Cardiac septum (tissue), 1 donor: ENCODE measurements at places on chromosomes 6 and 20. TPM values are rescaled to one million over a fixed set of nuclear protein-coding genes. Genes with fewer than 3 reads are reported as not detected.

The ZC2HC1B gene
- total RNA-seq: not detected

The NOX3 gene
- total RNA-seq: not detected

The PARD6B gene
- total RNA-seq: 3.7 TPM

GRCh38 chr6:11168091-11168635, 56.6 kb upstream of the ERVFRD-1 start:
- no peak for DNase-seq

DNA sequence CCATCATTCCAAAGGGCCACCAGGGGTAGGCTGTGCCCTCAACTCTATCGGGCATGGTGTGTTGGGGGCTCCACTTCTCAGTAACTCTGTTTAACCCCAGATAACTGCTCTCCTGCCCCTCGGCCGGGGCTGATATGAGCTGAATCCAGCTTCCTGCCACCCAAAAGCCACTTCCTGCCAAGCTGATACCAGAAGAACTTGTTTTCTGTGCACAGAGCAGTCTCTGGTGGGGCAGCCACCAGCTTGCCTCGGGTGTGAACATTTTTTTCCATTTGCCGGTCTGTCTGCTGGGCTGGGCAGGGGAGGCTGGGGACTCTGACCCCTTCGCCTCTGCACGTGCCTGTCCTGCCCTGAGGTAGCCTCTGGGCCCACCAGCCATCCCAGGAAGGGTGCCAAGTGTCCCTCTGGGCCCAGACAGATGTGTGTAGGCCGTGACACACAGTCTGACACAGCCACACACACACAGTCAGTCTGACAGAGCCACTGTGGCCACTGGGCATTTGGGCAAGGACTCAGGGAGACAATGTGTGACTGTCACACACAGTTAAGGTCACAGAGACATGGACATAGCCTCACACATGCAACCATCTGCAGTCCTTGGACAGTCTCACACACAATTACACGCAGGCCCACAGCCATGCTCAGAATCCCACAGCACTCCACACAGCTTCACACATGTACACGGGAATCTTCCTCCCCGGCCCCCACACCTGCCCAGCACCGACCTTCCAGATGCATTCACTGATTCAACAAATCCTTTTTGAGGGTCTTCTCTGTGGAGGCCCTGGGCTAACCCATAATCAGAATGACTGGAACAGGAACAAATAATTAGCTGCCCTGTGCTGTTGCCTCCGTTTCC, 45.1 kb downstream of the NOL4L start:
- DNase-seq: no peak

DNA sequence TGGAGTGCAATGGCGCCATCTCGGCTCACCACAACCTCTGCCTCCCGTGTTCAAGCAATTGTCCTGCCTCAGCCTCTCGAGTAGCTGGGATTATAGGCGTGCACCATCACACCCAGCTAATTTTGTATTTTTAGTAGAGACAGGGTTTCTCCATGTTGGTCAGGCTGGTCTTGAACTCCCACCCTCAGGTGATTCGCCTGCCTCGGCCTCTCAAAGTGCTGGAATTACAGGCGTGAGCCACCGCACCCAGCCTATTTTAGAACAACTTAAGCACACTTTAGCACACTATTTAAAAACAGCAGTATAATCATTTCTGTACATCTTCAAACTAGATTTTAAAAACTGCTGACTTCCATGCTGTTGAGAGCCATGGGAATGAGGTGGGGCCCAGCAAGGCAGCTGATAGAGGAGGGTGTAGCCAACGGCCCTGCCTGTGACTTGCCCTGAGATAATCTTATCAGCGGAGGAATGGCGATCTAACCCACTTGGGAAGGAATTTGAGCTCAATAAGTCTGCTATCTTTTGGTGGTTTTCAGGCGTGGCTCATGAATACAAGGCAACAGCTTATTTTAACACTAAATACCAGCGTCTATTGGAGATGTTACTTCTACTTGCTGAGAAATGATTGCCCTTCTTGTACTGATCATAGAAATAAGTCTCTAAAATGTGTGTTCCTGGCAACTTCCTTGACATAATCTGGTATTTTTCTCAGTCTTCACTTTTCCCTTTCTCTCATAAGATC, 12.1 kb downstream of the ZDHHC14 start:
- DNase-seq: no peak

DNA sequence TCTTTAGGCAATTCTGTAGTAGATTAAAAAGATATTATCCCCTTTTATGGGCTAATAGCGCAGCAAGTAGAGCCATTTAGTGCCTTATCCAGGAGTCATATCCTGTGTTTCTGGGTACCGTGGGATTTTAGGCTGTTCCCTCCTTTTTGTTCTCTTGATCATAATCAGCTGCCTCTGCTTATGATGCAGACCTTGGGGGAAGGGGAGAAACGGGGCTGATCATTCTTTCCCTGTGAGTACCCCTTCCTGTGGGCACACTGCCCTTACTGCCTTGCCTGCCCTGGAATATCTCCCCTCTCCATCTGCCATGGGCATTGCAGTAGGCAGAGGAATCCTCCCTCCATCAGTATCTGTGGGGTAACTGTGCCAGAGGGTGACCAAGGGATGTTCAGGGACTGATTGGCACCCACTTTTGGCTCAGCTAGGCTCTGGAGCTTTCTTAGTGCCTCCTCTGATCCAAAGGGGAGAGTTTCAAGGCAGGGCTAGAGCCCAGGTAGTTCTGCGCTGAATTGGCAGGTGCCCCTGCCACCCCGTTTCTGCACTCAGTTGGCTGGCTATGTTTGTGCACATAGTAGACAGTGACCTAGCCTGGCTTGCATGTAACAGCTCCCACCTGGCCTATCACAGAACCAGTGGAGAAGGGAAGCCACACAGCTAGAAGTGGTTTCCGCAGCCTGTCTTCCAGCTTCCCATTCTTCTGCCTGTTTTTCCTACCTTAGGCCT, 103.3 kb downstream of the FIG4 start:
- no peak for DNase-seq

DNA sequence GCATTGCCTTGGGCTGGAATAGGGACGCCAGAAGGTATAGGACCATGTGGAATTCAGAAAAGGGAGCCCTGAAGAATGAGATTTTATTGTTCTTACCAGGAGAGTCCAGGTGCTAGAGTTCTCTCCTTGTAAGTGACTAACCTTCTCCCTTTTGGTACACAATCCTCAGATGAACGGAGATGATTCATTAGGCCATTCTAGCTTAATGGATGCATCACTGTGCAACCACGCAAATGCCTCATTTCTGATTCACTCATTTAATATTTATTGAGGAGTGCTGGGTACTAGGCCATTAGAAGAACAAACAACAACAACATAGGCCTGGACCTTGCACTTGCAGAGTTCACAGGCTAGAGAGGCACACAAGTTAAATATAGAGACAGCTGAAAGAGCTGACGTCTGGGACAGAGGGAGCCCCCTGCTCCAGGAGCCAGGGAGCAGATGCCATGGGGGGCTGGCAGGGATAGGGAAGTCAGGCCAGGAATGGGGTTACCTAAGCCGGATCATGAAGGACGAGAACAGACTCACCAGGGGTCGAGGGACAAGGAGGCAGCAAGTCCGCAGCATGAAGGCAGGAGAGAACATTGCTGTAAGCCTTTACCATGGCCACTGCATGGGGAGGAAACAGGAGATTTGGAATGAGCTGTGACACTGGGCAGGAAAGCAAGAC, 179.5 kb upstream of the AKAP12 start:
- no peak for DNase-seq

GRCh38 chr20:38342216-38342615, 4.1 kb upstream of the LBP start:
- no peak for DNase-seq

DNA sequence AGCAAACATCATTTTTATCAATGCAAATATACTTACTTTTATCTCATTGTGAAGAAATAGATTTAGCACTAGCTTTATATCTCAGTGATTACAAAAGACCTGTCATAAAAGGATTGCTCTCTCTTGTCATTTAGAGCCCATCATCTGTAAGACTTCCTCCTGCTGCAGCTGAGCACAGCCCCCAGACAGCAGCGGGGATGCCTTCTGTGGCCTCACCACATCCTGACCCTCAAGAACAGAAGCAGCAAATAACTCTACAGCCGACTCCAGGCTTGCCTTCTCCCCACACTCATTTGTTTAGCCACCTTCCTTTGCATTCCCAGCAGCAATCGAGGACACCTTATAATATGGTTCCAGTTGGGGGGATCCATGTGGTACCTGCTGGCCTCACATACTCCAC, 127.0 kb upstream of the EDN1 start:
- DNase-seq: no peak

DNA sequence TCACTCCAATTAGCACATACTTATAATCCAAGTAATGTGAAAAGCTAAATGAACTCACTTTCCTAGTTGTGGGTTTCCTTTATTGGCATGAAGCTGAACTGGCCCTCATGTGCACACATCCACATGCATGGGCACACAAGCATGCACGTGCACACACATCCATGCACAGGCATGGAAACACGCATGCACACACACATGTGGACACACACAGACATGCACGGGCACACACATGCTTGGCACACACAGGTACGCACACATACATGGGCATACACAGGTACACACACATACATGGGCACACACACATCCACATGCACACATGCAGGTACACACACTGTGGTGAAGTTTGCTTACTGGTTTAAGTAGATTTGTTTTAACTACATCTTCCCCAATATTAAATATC, 23.8 kb downstream of the SYNDIG1 start:
- DNase-seq: no peak

GRCh38 chr6:155400654-155400965, 55.0 kb downstream of the NOX3 start:
- DNase-seq: no peak
